ENCODE measurements at places on chromosomes 7 and 10.

DNA sequence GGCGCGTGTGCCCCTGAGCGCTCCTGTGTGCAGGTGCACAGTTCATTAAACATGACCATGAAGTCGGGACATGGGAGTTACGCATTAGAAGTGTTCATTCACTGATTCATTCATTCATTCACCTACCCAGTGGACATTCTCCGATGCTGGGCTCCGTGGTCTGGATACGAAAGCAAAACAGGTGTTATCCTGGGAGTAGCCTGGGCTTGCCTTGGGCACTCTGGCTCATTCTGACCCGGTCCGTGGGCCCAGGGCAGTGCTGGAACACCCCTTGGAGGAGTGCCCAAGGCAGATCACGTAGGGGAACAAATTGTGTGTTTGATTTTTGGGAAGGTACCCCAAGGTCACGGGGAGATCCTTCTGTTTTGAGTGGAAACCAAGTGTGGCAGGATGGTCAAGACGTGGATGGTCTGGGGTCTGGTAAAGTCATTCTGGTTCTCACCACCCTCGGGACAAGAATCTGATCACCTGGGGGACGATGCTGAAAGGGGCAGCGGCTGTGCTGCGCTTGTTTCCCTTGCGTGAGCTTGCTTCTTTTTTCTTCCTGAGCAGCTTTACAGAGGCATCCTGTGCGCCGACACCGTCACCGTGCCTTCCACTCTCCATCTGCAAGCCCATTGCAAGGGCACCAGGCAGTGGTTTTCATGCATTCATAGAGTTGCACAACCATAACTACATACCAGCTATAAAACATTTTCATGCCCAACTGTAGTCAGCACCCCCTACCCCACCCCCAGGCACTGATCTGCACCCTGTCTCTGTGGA lies 10.1 kb downstream of the ELFN1 start:
- DNase-seq, result no peak

GRCh38 chr10:18157881-18158280 lies 17.7 kb downstream of the CACNB2 start:
- no peak for DNase-seq

- no peak for DNase-seq
Observed at GRCh38 chr7:99822731-99823718, 4.8 kb upstream of the CYP3A43 start.

DNA sequence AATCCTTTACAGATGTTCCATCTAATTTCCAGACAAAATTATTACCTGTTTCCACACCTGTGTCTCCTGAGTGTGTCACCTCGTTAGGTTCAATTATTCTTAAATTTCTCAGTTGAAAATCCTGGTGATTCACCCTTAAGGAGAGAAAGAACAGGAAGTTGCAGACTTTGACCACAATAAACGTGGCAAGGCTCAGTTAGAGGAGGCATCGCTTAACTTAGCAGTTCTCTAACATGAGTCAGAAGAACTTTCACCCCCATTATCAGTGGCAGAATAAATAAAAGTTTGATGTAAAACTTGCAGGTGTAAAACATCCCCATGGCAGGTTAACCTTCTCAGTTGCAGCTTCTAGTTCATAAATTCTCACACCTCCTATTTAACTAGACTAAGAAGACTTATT lies 8.3 kb downstream of the XPNPEP1 start:
- peak; percentile 79 for DNase-seq

- no peak for DNase-seq
Observed at GRCh38 chr7:76269895-76270294, 32.6 kb upstream of the HSPB1 start.

DNA sequence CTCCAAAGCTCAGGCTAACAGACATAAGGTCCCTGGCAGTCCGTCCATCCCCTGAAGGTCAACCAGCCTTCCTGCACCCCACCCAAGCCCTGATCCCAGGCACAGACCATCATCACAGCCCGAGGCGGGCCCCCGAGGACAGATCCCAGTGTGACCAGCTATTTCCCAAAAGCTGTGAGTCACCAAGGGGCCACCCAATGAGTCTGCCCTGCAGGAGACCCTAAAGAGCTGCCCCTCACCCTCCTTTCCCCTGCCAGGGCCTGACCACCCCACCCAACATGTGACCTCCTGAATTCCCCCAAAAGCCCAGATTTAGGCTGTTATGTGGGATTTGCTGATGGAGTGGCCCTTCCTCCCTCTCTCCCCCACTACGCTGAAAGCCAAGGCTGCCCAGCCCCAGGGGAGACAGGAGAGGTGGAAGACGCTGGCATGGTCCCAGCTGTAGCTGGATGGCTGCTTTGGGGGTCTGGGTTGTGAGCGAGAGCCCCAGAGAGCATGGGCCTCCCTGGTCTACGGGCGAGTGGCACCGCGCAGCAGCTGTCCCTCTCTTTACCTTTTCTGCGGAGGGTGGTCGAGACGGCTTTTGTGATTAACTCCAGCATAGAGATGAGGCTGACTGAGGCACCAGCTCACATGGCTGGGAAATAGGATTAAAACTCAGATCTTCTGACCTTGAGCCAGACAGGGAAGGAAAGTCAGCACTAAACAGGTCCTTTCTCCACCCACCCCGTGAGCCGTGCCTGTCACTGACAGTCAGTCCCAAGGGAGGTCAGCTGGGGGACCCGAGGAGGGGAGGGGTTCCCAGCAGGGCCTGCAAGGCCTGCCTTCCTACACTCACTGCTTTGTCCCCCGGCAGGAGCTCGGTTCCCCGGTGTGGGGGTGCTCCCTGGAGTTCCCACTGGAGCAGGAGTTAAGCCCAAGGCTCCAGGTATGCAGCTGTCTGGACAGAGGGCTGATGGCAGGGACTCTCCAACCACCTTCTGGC lies 16.7 kb downstream of the ELN start:
- no peak for DNase-seq

DNA sequence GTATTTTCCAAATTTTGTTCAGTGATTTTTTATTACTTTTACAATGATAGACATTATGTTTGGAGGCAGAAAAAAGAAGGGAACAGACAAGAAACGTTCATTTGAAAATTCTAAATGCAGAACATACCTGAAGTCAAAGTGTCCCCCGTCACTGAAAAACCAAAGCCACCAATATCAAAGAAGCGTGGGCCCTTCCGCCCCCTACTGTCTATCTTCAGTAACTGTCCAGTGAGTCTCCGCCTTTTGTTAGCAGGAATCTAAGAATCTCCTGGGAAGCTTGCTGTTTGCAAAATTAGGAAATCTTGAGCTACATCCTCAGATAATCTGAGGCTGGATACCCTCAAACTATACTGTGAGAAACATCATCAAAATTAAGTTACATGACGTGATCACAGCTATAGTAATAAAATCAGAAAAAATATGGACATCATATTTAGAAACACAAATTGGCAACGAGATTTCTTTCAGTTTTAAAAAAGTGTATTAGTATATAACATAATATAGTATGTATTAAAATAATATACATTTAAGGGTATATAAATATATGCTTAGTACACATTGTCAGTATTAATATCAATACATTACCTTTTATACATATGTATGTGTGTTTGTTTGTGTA lies 169.3 kb upstream of the AKR1E2 start:
- DNase-seq, result peak; percentile 48

DNA sequence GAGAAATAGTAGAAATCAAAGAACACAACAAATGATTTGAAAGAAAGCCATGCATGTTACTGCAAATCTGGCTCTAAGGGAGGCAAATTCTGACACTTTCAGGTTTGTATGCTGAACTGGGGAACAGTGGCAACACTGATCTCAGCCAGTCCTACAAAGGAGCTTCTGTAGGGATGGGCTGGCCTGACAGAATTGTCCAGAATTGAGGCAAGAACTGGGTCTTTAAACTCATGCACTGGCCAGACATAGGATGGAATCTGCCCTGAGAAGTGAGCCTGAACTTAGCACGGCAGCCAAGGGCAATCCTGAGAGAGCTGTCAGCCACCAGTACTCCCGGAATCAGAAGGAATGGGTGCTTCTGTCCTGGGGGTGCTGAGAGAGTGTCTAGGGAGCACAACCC lies 70.9 kb upstream of the RAPGEF5 start:
- no peak for DNase-seq

- DNase-seq, result no peak
Observed at GRCh38 chr10:287814-288213, 152.6 kb downstream of the ZMYND11 start.

DNA sequence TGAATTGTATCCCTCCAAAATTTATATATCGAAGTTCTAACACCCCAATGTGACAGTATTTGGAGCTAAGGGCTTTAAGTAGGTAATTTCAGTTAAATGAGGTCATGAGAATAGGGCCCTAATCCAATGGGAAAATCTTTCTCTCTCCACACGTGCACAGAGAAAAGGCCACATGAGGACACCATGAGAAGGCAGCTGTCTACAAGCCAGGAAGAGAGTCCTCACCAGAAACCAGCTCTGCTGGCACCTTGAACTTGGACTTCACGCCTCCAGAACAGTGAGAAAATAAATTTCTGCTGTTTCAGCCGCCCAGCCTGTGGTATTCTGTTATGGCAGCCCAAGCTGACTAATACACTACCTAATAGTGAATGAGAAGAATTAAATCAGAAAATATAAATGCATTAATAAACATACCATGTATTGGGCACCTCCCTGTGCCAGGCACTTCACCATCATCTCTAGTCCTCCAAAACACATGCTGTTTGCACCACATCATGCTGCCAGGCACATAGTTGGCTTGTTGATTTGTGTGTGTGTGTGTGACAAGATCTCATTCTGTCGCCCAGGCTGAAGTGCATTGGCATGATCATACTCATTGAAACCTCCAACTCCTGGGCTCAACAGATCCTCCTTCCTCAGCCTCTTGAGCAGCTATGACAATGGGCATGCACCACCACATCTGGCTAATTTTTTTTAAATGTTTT lies 9.1 kb upstream of the TOMM7 start:
- no peak for DNase-seq

DNA sequence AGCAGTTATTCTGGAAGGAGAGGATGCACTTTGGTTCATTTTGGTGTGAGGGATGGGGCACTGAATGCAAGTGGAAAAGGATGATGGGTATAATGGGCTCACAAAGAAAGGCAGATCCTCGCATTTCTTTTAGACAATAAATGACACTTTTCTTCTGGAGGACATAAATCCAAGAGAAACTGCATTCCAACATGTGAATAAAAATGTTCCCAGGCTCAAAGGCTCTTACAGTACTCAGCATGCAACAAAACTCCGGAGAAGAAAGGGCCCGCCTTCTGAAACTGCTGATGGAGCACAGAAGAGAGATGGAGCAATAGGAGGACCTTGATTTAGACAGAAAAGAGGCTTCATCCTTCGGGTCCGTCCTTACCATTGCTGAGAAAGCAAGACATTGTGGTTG lies 538.2 kb upstream of the DPP6 start:
- DNase-seq, result no peak

- no peak for DNase-seq
Observed at GRCh38 chr7:33065981-33066380, 3.4 kb upstream of the NT5C3A start.

GRCh38 chr10:104574427-104574826 lies 66.7 kb upstream of the SORCS3 start:
- no peak for DNase-seq

GRCh38 chr10:1187151-1187854 lies 131.1 kb downstream of the WDR37 start:
- no peak for DNase-seq

DNA sequence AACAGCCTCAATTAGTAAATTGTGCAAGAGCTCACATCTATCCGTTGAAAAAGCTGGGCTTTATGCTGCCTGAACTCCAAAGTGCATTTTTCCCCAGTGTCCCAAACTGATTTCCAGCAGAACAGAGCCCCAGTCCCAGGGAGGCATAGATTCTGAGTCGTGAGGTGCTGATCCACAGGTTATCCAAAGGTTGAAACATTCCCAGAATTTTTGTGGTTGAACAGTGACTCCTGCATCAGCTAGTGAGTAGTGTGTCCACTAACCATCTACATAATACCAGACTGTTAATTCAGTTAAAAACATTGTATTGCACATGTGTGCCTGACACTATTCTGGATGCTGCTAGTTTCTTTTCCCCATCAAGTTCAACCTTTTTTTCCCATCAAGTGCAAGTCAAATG lies 761.5 kb downstream of the GATA3 start:
- no peak for DNase-seq

DNA sequence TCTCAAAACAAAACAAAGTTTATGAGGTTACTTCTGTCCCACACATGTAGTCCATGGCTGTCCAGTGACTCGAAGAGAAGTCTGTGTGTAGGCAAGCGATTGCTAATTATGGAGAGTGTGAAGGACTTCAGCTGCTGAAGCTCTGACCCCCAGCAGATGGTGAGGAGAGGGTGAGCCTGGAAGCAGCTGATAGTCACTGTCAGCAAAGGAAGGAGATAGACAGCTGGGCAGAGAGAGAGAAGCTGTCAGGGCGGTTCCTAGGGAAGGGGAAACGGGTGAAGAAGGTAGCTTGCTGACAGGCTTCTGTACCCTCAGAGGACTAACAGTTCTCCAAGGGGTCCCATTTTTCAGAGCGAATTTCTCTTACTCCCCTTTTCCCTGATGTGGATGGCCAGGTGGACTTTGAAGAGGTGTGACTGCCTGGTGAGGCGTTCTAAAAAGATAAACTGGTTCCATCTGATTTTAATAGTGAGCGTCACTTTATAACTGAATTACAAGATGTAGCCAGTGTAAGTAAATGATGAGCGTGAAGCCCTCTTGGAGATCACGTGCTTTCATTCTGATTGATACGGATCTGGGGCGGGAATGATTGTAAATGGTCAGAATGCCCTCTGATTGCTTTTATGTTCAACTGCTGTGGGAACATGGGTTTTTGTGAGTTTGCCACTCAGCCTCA lies 12.1 kb downstream of the ZSCAN21 start:
- no peak for DNase-seq

- DNase-seq, result no peak
Observed at GRCh38 chr7:97732565-97733275, 834 bp downstream of the TAC1 start.

- DNase-seq, result no peak
Observed at GRCh38 chr10:82680608-82681007, 805.6 kb downstream of the NRG3 start.

- DNase-seq, result no peak
Observed at GRCh38 chr7:84070770-84071169, 123.8 kb downstream of the SEMA3A start.

DNA sequence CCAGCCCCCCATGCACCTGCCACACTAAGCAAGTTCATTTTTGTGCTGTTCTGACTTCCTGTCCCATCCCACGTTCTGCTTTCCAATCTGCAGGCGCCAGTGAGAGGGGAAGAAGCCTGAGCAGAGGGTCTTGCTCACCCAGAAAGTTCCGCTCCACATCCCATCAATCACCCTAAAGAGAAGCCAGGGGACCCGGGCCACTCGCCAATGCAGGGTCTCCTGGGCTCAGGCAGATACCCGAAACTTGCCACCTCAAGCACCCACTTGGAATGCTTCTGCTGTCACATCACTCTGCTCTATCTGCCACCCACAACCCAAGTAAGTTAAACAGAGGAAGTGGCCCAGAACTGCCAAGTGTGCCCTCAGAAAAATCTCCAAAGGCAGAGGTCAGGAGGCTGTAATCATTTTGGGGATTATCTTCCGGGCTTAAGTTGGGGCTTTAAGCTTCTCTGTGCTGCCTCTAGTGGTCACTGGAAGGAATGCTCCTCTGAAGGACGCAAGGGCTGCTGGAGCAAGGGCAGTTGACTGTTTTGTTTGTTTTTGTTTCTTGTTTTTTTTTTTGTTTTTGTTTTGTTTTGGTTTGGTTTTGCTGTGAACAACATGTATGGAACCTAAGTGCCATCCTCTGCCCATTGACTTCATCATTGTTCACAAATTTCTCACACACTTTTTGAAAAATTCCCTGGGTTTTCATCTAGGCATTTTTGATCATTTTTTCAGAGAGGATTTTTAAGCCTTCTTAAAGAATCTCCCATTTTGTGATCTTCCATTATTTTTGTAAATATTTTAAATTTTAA lies 25.5 kb downstream of the PRR15 start:
- DNase-seq, result peak; percentile 79

GRCh38 chr7:42677751-42678699 lies 233.8 kb downstream of the C7orf25 start:
- DNase-seq, result no peak

GRCh38 chr7:113093561-113093960 lies 6.9 kb upstream of the GPR85 start:
- DNase-seq, result no peak
